ENCODE measurements at places on chromosomes 4 and X.

DNA sequence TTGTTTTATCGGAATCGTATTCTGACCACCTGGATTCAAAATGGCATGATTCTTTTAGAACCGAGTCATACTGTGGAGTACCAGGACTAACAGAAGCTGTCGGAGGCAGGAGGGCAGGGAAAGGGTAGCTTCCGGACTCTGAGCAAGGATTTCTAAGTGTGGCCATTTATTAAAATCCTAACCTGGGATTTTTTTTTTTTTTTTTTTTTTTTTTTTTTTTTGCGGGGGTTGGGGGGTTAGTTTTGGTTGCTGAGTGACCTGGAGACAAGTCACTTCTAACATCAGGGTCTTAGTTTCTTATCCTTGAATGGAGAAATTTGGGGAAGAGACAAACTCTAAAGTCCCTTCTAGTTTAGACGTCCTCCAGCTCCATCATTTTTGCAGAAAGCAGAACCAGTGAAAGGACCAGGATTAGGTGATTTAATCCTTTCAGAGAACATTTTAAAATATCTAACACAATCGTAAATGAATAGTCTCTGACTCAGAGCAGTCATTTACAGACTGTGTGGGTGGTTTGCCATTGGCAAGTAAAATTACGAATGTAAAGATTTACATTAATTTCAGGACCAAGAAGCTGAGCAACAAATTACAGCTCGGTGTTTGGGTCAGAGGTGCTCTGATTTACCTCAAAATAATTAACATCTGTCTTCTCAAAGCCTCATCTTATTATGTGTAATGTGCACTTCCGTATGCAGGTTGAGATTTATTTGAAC, 7.3 kb downstream of the SLC25A5 start:
- DNase-seq = no peak

- no peak for DNase-seq
Observed at GRCh38 chr4:156635051-156635450, 336.5 kb downstream of the PDGFC start.

- DNase-seq = peak; percentile 16
Observed at GRCh38 chr4:71270901-71271300, 67.9 kb upstream of the SLC4A4 start.

DNA sequence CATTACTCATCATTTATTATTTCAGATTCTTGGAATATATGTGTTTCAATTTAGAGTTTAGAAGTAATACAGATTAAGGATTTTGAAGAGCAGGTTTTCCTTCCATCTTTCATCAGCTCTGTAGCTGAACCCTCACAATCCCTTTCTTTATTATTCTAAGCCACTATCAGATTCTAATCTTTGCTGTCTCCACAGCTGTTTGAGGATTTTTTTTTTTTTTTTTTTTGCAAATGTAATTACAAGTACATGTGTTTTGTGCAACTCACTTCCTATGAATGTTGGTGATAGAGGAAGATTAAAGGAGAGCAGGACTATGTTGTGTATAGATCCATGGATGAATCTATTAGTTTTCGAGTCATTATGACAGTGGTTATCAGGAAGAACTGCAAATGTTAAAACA, 87.4 kb upstream of the TENM3 start:
- no peak for DNase-seq

DNA sequence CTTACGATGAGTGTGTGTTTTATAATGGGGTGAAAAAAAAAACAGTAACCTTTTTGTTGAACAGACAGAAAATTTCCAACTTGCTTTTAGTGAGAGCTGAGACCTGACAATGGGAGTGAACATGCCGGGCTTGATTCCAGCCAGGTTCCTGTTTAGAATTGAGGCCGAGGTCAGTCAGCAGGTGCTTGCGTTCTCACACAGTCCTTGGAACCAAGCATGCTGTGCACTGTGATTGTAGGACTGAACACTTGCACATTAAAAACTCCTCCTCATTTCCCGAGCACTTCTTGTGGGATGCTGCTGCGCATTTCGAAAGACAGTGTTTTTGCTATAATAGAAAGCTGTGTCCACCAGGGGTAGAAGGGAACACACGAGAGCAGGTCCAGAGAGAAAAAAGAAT, 51.8 kb downstream of the TMEM131L start:
- no peak for DNase-seq

DNA sequence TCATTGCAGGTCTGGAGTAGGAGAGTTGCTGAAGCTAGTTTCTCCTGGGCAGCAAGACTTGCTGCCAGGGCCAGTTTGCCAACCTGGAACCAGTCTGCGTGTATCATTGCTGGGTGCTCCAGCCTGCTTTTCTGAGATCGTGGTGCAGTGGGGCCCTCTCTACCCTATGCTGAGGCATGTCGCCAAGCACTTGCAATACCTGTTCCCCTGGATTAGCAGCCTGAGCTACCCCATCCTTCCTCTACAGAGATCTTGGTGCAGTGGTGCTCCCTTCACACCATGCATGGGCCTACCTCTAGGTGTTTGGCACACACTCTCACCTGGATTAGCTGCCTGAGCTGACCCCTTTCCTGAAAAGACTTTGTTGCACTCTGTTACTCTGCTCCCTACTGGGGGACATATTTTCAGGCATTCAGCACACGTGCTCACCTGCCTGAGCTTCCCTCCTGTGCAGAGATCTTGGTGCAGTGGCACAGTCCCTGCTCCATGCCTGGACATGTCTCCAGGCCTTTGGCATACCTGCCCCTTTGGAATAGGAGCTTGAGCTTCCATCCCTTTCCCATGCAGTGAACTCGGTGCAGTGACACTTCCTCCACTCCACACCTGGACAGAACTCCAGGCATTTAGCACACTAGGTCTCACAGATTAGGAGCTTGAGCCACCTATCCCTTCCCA, 133.7 kb upstream of the CXCL13 start:
- DNase-seq = no peak

DNA sequence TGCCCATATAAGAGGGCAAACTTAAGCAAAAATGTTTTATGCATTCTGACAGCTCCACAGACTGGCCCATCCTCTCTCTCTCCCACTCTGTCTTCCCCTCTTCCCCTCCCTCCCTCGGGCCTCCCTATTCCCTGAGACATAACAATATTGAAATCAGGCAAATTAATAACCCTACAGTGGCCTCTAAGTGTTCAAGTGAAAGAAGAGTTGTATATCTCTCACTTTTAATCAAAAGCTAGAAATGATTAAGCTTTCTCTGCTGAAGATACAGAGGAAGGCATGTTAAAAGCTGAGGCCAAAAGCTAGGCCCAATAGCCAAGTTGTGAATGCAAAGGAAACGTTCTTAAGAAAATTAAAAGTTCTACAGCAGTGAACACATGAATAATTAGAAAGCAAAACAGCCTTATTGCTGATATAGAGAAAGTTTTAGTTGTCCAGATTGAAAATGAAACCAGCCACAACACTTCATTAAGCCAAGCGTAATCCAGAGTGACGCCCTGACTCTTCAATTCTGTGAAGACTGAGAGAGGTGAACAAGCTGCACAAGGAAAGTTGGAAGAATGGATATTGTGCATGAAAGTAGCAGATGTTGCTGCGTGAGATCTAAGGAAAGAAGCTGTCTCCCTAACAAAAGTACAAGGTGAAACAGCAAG, 54.9 kb downstream of the USO1 start:
- no peak for DNase-seq

DNA sequence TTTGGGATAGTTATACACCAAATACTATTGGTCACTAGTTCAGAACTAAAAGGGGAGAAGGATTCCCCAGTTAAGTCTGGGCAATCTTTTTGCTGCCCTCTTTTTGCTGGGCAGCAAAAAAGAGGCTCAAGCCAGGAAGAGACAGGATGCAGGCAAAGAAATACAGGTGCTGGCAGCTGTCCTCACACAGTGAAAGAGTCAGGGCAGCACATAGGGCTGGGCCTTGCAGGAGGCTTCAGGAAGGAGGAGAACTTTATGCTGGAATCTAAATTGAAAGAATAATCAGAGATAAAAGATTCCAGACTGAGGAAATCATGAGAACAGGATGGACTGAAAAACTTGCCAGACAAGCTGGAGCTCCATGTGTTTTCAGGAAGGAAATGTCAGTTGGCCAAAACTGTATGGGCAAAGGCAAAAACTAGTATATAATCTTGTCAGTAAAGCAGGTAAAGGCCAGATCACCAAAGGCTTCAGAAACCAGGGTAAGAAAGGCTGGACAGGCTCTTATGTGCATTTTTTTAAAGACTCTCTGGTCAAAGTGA, 46.8 kb downstream of the PDGFC start:
- no peak for DNase-seq

GRCh38 chrX:139850968-139851367, 81.9 kb downstream of the ATP11C start:
- DNase-seq = no peak

DNA sequence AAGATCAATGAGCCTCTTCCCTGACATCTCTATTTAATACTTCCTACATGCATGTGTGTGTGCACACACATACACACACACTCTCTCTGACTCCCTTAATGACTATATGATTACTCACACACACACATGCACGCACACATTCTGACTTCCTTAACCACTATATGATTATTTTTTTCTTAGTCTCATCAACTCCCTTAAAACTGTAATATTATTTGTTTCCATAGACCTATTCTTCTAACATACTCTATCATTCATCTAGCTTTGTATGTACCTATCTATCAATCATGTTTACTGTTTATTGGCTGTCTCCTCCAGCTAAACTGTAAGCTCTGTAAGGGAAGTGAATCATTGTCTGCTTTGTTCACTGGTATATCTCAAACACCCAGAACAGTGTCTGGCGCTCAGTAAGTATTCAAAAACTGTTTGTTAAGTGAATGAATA, 236.6 kb downstream of the RASL11B start:
- DNase-seq = no peak

- no peak for DNase-seq
Observed at GRCh38 chr4:17288151-17288550, 223.7 kb downstream of the QDPR start.

DNA sequence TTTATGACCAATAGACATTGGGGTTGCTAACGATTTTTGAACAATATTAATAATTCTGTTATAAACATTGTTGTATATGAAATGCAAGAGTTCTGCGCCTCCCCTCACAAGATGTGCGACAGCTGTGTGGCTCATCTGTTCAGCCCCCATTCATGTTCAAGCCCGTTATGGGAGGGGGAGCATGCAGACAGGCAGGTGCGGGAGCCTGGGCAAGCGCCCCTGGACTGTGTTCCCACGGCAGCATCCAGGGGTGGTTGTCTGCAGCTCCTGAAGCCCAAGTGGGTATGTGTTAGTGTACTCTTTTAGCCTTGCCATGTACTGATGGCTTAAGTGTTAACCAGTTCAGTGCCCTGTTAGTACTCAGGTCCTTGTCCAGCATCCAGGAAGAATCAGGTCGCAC, 34.6 kb downstream of the UGT2A3 start:
- no peak for DNase-seq

DNA sequence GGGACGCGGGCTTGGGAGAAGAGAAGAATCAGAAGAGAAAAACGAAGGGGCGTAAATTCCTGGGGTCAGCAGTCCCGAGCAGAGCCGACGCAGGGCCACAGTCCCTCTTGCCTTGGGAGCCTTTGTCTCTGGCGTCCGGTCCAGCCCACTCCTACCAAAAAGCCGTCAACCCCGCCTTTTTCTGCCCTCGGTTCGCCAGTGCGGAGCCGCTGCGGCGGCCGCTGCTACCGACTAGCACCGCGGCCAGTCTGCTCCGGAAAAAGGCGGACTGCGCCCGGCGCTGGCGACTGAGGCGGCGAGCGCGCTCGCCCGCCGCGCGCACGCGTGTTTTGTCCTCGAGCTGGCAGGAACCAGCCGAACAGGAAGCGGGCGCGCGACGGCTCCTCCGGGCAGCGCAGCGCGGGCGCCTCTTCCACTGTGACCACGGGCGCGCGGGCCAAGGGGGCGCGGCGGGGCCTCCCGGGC, 502 bp downstream of the HNRNPDL start:
- DNase-seq = no peak

GRCh38 chrX:109190542-109190941, 291.3 kb downstream of the GUCY2F start:
- no peak for DNase-seq

DNA sequence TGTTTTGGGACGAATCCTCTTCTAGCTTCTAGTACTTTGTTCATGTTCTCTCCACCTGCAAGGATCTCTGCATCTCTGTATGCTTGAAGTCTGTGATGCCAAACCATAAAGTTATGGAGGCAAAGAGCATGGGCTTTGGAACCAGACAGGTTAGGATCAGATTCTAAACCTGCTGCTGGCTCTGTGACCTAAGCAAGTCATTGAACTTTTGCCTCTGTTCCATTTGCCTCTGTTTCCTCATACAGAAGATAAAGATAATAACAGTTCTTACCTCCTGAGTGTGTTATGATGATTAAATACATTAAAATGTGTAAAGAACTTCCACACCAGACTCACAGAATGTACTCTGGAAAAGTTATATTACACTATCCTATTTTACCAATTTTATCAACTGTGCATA, 41.5 kb upstream of the RELL1 start:
- no peak for DNase-seq
